ENCODE measurements at places on chromosomes 1 and 21. TPM values are rescaled to one million over a fixed set of nuclear protein-coding genes. Genes with fewer than 3 reads are reported as not detected.

DNA sequence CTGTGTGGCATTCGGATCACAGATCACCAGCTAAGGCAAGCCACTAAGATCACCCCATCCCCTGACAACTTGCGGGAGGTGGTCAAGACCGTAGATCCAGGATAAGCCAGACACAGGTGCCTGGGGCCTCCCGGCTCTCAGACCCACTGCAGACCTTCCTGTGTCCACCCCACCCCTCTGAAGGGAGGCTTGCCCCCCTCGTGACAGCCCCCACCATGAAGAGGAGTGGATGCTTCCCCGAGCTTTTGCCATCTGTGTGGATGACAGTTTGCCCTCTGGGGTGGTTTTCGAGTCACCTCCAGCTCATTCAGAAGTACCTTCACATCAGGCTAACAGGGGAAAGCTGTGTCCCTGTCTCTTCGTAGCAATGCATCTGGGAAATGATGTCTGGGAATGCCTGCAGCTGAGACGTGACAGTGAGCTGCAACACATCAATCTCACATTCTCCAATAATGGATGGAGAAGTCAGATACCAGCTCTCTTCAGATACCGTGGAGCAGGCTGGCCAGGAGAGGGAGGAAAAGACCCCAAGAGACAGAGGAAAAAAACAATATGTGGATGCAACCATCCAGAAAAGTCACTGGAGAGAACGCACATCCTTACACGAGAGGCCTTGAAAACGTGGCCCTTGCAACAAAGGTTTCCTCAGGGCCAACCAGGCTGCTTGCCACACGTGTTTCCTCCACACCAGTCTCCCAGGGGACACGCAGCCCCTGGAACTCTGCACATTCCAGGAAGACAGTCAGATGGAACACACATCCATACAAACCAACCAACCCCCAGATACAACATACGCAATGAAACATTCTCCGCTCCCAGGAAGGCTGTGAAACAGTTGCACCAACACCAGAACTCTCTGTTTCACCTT lies 20.4 kb upstream of the FHAD1 start:
- H3K27ac ChIP-seq, result no peak overlapping the region

- H3K4me1 ChIP-seq, result no peaks in the 10 kb centered on the region
- H3K36me3 ChIP-seq, result no peaks in the 10 kb centered on the region
- H3K4me3 ChIP-seq, result no peak overlapping the region
- no peaks in the 10 kb centered on the region for H3K27me3 ChIP-seq
- H3K27ac ChIP-seq, result no peak overlapping the region
- DNase-seq, result no peak
These were observed 279.5 kb downstream of the KIF26B start for GRCh38 chr1:245434280-245434679.

GRCh38 chr1:7253988-7254587 lies 468.8 kb downstream of the CAMTA1 start:
- no peaks in the 10 kb centered on the region for H3K27me3 ChIP-seq
- H3K36me3 ChIP-seq, result no peaks in the 10 kb centered on the region

DNA sequence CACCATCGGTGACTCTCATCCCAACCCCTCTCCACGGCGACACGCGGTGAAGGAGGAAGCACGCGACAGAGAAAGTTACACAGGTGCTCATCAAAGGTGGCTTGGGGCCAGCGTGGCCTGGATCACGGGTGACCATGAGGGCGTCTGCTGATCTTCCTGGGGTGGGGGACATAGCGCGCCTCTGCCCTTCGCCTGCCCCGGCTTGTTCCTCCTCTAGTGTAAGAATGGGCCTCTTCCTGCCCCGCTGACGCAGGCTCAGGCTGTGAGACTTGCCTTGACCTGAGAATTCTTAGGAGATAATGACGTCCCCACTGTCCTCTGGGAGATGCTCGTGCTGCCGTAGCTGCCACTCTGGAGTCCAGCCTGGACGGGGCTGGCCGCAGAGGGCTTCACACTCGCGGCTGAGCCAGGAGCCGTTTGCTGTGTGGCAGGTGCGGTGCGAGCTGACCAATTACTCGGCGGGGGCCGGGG lies 39.0 kb upstream of the TMEM52 start:
- no peak for DNase-seq
- no peaks in the 10 kb centered on the region for H3K36me3 ChIP-seq
- peaks cover 9% of the 10 kb centered on the region for H3K27me3 ChIP-seq
- peaks cover 3% of the 10 kb centered on the region for H3K4me1 ChIP-seq
- H3K27ac ChIP-seq, result no peak overlapping the region
- H3K4me3 ChIP-seq, result no peak overlapping the region

DNA sequence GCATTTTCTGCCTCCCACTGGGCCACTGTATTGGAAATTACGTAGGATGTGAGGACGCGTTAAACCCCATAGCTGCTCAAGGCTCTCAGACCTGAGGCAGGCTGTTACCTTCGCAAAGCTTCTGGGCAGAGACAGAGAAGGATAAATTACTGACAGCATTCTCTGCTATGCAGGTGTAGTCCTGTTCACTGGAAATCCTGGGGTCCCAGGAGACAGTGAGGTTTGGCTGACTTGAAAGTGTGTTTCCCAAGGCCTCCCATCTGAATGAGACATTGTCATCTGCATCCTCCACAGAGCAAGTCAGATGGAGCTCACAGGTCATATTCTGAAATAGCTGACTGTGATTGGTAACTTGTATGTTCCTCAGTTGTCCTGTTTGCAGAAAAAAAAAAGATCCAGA lies 32.0 kb downstream of the SLAMF6 start:
- H3K36me3 ChIP-seq, result no peaks in the 10 kb centered on the region
- H3K27me3 ChIP-seq, result no peaks in the 10 kb centered on the region
- DNase-seq, result no peak
- H3K4me1 ChIP-seq, result no peaks in the 10 kb centered on the region

- no peaks in the 10 kb centered on the region for H3K36me3 ChIP-seq
- H3K4me1 ChIP-seq, result no peaks in the 10 kb centered on the region
- H3K27me3 ChIP-seq, result no peaks in the 10 kb centered on the region
- H3K27ac ChIP-seq, result no peak overlapping the region
- peak; percentile 30 for DNase-seq
These were observed 1536.7 kb upstream of the B3GALT2 start for GRCh38 chr1:194723067-194723466.

DNA sequence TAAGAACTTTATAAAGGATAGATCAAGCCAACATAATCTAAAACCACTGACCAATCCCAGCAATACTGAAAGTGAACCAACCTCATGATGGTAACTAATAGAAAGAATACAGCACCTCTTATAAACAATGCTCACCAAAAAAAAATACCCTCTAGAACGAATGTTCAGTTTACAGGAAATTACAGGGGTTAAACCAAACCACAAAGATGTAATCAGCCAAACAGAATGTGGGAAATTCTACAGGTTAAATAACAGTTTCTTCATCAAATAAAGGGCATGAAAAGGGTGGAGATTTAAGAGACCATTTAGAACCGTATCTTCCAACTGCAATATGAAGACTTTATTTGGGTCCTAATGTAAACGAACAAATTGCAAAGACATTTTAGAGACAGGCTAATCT lies 30.4 kb downstream of the ARID4B start:
- no peaks in the 10 kb centered on the region for H3K36me3 ChIP-seq
- H3K4me3 ChIP-seq, result no peak overlapping the region
- H3K27ac ChIP-seq, result no peak overlapping the region
- DNase-seq, result peak; percentile 66

DNA sequence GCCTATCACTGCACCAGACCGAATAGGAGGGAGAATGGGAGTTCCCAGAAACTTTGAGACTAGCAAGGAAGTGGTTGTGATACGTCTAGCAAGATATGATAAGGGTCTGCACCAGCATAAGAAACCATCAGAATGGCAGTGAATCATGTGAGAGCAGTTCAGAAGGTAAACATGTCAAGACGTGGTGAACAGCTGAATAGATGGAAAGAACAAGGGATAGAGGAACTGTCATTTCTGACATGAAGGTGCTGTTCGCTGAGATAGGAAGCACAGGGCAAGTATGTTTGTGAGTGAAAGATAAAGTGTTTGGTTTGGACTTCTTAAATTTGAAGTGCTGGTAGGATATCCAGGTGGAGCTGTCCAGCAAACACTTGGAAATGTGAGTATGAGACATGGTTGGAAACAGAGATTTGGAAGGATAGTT lies 1.1 kb upstream of the AGO1 start:
- no peaks in the 10 kb centered on the region for H3K36me3 ChIP-seq
- no peak overlapping the region for H3K4me3 ChIP-seq
- peaks cover 7% of the 10 kb centered on the region for H3K4me1 ChIP-seq
- H3K27me3 ChIP-seq, result no peaks in the 10 kb centered on the region
- H3K27ac ChIP-seq, result no peak overlapping the region

DNA sequence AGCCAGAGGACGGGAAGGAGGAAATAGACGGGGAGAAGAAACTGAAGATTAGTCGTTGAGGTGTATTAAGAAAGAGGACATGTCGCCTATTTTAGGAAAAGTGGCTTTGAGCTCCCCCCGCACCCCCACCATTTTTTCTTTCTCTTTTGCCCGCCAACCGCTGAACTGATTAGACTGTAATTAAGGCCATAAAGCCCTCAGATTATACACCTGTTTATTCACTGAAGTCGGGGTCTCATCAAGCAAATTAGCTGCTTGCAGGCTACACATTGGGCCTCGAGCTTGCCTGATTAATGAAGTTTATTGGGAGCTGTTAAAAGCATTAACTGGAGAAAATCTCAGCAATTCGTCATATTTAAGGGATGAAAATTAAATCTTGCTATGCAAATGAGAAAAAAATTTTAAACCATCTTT lies 119.4 kb upstream of the RRP15 start:
- peaks cover 6% of the 10 kb centered on the region for H3K4me1 ChIP-seq
- H3K27me3 ChIP-seq, result peaks cover 49% of the 10 kb centered on the region
- DNase-seq, result no peak

- no peaks in the 10 kb centered on the region for H3K4me1 ChIP-seq
- H3K27ac ChIP-seq, result no peak within 1 kb of the TSS
- no peaks in the 10 kb centered on the region for H3K36me3 ChIP-seq
These were observed at the start of gene SHISAL2A for GRCh38 chr1:52632732-52633290. Gene SHISAL2A (plus strand): TSS chr1:52633168. CDS start chr1:52633494, 326 bp downstream.

Gene KCNA3
- 0.09 TPM for total RNA-seq

All from astrocyte (in vitro differentiated cells and primary cell).